ENCODE measurements at places on chromosomes 3 and 15.

- DNase-seq = no peak
- H3K27me3 ChIP-seq = peaks cover 5% of the 10 kb centered on the region
- H3K36me3 ChIP-seq = no peaks in the 10 kb centered on the region
- H3K27ac ChIP-seq = no peak overlapping the region
These were observed 48.4 kb downstream of the SEMA5B start for GRCh38 chr3:122979211-122979610.

- H3K27me3 ChIP-seq = peaks cover 1% of the 10 kb centered on the region
- no peaks in the 10 kb centered on the region for H3K36me3 ChIP-seq
- H3K4me3 ChIP-seq = no peak overlapping the region
These were observed 123.3 kb upstream of the BFSP2 start for GRCh38 chr3:133276594-133276993.

- H3K4me1 ChIP-seq = no peaks in the 10 kb centered on the region
- no peak overlapping the region for H3K27ac ChIP-seq
- H3K27me3 ChIP-seq = no peaks in the 10 kb centered on the region
- H3K36me3 ChIP-seq = no peaks in the 10 kb centered on the region
These were observed 334.0 kb upstream of the ARL6 start for GRCh38 chr3:97430601-97431000.

DNA sequence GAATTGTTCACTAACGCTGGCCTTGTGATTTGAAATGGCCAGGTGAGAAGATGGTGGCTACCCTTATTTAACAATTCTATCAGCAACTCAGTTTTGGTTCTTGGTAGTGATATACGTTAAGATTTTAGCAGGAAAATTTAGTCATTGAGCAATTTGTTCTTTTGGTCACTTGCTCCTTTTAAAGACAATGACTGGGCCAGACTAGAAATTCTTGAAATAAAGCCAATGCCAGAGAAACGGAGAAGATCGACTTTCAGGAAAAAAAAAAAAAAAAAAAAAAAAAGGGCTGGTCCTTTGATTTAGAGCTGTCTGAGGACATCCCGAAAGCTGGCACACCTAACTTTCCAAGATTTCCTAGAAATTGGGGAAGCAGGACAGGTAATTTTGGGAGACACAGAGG, 178.5 kb downstream of the FNDC3B start:
- no peak for DNase-seq
- no peak overlapping the region for H3K4me3 ChIP-seq
- no peaks in the 10 kb centered on the region for H3K27me3 ChIP-seq
- peaks cover 4% of the 10 kb centered on the region for H3K36me3 ChIP-seq
- H3K4me1 ChIP-seq = peaks cover 26% of the 10 kb centered on the region

Measured in activated T-helper 2 cell treated with anti-CD3 and anti-CD28 coated beads, Interferon-gamma antibody, Interleukin-2, Interleukin-4, amounts not matched to agents 10 μg/mL and 5 μg/mL and 100 μg/mL, durations not matched to agents 14 hours and 24 hours and 36 hours (primary cell).